ENCODE measurements at places on chromosomes 7 and 10.

GRCh38 chr7:75663302-75663907, 75.3 kb downstream of the HIP1 start:
- DNase-seq, result no peak

- DNase-seq, result no peak
These were observed 81.1 kb upstream of the STEAP1B start for GRCh38 chr7:22581099-22581498.

DNA sequence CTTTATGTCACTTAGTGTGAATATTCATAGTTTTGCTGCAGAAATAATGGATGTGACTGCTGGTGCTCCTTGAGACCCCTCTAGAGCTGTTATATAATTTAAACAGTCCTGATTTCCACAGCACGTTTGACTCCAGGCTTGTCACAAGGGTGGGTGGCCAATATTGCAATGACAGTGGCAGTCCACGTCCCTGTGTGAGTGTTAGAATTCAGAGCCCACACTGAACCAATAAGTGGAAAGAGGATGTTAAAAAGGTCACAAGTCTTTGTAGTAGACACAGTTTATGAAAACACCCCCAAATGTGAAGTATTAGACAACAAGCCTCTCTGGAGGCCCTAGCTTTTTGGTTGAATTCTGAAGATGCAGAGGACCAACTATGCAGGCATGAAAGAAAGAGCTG, 2.0 kb downstream of the PPP1R17 start:
- no peak for DNase-seq

- peak; percentile 81 for DNase-seq
These were observed 95.8 kb downstream of the HIP1 start for GRCh38 chr7:75642810-75643486.
